ENCODE measurements at places on chromosomes 11 and 22.
A peak's percentile ranks its signal among the peaks of the same experiment; 100 is the strongest.

DNA sequence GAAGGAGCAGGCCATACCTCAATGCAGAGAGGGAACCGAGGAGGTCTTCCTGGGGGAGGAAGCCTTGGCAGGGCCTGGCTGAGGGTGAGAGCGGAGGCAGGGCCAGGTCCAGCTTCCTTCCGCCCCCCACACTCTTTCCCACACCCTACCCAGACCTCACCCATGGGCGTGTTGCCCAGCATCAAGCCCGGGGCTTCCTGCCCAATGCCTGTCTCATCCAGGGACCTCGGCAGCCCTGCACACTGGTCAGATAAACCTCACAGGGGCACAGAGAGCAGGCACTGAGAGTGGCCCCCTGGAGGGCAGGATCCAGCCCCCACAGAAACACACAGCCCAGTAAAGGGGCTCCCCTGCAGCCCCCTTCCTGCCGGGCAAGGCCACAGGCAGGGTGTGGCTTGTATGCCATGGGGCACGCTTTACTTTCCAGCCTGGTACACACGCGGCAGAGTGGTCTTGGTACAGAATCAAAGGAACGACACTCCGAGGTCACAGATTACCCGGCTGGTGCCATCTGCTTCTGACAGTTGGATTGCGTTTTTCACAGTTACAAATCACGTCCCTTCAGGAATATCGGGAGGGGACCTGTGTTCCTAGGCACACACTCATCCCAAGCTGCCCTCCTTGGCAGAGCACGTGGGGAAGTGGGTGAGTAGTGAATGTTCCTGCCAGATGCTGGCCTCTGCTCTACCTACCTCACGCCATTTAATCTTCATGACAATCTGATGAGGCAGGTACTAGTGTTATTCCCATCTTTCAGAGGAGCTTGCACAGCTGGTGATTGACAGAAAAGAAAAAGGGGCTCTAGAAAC, 20.0 kb upstream of the CD5 start:
- no peak for DNase-seq

- DNase-seq = no peak
Observed at GRCh38 chr22:27878541-27878940, 40.5 kb downstream of the PITPNB start.

GRCh38 chr22:49354516-49355210, 473.0 kb downstream of the BRD1 start:
- no peak for DNase-seq

DNA sequence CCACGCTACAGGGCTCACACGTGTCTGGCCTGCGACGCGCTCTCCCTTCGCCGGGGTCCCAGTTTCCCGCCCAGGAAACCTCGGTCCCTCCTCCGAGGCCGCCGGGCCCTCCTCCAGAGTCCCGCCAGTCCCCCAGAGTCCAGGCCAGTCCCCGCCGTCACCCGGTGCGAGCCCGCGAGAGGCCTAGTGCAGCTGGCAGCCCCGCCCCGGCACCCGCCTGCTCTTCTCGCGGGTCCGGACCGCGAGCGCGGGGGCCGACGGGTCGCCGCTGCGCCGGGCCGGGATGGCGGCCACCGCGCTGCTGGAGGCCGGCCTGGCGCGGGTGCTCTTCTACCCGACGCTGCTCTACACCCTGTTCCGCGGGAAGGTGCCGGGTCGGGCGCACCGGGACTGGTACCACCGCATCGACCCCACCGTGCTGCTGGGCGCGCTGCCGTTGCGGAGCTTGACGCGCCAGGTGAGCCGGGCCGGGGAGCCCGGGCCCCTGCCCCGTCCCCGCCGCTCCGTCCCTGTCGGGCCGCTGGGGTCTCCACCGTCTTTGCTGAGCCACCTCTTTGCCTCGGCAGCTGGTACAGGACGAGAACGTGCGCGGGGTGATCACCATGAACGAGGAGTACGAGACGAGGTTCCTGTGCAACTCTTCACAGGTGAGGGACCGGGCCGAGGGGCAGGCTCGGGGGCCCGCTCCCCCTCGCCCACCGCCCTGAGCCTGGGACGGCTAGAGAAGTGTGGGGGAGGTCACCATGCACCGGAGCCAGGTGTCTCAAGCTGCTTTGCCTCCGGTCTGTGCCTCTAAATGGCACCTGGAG, at the start of gene PTPMT1:
TSS of gene PTPMT1 (plus strand) at position 260 of the 809 bp plus-strand sequence. CDS start at position 284, 24 bp downstream.
- DNase-seq = peak; percentile 53

GRCh38 chr11:107567739-107568335, 2.3 kb upstream of the ALKBH8 start:
- no peak for DNase-seq

DNA sequence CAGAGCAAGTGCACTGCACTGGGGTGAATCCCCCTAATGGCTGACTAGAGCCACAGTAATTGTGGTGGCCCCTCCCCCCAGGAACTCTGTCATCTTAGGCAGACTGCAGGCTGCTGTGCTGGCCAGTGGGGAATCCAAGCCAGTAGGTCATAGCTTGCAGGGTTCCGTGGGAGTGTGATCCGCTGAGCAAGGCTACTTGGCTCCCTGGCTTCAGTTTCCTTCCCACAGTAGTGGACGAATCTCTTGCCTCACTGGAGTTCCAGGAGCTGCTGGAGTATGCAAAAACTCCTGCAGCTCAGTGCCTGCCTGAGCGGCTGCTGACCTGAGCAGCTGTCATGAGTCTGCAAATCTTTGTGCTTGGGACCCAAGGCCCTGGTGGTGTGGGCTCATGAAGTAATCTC, 13.2 kb downstream of the OOSP3 start:
- DNase-seq = no peak

DNA sequence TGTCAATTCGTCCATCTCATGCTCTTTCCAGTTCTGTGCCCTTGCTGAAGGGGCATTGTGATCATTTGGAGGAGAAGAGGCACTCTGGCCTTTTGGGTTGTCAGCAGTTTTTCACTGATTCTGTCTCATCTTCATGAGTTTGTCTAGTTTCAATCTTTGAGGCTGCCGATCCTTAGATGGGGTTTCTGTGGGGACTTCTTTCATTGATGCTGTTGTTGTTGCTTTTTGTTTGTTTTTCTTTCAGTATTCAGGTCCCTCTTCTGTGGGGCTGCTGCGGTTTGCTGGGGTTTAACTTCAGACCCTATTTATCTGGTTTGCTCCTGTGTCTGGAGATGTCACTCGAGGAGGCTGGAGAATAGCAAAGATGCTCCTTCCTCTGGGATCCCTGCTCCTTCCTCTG, 224.3 kb downstream of the JRKL start:
- DNase-seq = no peak

- DNase-seq = no peak
Observed at GRCh38 chr11:78217650-78218541, 29.2 kb downstream of the USP35 start.

DNA sequence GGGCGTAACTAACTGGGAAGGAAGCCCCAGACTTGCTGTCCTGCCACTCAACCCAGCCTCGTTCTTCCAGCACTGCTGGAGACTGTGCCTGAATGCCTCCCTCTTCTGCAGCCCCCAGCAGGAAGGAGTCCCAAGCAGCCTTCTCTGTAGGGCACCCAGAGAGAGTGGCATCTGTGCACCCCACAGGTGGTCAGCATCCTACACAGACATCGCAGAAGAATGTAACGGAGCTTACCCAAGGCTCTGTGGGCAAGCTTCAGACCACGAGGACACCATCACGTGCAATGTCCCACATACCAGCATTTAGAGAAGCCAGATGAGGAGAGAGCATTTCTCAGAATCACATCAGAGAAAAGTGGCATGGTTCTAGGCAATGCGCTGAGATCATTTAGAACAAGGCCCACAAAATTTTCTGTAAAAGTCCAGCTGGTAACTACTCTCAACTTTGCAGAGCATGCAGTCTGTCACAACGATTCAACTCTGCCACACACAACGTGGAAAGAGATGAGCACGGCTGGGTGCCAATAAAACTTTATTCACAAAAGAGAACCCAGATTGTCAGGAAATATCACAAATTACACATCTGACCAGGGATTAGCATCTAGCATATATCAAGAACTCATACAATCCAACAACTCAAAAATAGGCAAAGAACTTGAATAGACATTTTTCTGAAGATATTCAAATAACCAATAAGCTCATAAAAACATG, 33.4 kb downstream of the SHANK2 start:
- DNase-seq = no peak

DNA sequence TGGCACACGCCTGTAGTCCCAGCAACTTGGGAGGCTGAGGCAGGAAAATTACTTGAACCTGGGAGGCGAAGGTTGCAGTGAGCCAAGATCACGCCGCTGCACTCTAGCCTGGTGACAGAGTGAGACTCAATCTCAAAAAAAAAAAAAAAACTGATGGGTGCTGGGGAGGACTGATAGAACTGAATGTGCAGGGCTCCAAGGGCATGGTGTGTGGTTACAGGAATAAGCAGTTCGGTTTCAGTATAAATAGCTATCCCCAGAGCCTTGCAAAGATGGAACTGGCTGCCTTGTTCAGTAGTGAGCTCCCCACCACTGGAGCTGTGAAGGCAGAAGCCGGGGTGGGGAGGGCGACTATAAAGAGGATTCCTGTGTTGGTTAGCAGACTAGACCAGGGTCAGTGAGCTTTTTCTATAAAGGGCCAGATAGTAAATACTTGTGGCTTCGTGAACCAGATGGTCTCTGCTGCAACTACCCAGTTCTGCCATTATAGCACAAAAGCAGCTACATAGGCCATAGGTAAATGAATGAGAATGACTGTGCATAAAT, 5.9 kb downstream of the TOM1 start:
- no peak for DNase-seq

GRCh38 chr11:35919244-35919643, 24.6 kb upstream of the LDLRAD3 start:
- DNase-seq = no peak

DNA sequence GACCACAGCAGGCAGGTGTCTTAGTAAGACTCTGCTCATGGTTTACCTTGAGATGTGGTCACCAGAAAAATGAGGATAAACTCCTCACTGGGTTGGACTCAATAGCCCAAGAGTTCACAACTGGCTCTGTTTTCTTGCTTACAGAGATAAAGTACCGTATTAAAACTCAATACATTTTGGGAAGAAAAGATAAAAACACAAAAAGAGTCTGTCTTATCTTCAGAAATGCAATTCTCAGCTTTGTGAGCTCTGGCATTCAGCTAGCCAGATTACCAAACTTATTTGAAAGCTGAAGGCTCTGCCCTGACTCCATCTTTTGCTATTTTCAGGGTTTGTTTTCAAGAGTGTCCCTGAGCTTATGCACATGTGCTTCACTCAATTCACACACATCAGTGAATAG, 75.4 kb downstream of the PHF21A start:
- DNase-seq = no peak

GRCh38 chr11:65277631-65278277, 16.0 kb downstream of the POLA2 start:
- no peak for DNase-seq

GRCh38 chr22:33919391-33920196, 682 bp downstream of the LARGE1 start:
- DNase-seq = no peak

GRCh38 chr22:26906464-26906863, 249.1 kb downstream of the MIAT start:
- DNase-seq = no peak

GRCh38 chr11:114226356-114226755, 69.8 kb upstream of the NNMT start:
- DNase-seq = no peak

DNA sequence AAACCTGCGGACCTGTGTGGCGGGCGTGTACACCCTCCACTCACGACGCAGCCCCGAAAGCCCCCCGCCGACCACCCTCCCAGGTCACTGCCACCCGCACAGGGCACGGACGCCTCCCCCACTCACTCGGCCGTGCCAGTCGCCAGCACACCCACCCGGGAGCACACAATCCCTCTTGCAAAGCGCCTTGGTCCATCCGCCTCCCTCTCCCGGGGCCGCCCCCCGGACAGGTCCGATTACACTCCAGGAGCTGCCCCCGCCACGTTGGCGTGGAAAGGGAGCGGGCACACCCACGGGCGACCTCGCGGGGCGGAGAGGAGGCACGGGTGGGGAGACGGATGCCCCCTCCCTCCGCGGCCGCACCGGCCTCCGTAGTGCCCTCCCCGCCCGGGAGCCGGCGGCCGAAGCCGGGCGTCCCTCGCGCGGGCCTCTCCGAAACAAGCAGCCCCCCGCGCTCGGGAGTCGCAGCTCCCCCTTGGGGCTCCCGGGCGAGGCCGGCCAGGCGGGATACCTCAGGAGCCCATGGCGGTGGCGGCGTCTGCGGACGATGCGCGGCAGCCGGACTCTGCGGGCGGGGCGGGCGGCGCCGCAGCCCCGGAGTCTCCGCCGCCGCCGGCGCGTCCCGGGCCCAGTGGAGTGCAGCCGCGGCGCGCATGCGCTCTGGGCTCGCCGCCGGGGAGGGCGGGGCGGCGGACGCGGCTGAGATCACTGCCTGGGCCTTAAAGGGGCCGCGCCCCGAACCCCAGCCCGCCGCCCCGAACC, at the start of gene TMEM184B:
TSS of gene TMEM184B (minus strand) at position 638 of the 762 bp plus-strand sequence. CDS start 25,049 bp downstream, outside the sequence.
- peak; percentile 75 for DNase-seq

Measured in activated CD4-positive, alpha-beta T cell treated with anti-CD3 and anti-CD28 coated beads for 4 hours (primary cell).